OCI-LY7 (cell line): ENCODE measurements at places on chromosomes 7 and 10.

- DNase-seq: no peak
Measured at GRCh38 chr10:35129185-35129674, 2.6 kb downstream of the CREM start.

GRCh38 chr7:24102988-24103387 lies 181.0 kb upstream of the NPY start:
- DNase-seq: no peak

DNA sequence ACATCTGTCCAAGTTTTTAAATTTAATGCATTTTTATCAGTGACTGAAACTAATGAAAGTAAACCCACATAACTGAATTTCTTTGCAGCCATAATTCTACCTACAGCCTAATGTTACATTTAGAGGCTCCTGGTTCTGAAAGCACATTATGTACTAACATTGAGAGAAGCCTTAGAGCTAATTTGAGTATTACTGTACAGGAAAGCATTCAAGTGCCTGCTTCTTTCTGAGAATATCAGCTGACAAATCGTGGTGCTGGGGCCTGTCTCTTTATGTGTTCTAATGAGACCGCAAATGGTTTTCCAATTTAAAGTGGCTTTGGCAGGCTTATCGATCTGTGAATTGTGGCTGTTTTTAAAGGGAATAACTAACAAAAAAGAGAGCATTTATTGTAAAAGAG lies 32.3 kb upstream of the DGKB start:
- no peak for DNase-seq

- no peak for DNase-seq
Measured at GRCh38 chr7:91683823-91684222, 196.7 kb downstream of the MTERF1 start.

DNA sequence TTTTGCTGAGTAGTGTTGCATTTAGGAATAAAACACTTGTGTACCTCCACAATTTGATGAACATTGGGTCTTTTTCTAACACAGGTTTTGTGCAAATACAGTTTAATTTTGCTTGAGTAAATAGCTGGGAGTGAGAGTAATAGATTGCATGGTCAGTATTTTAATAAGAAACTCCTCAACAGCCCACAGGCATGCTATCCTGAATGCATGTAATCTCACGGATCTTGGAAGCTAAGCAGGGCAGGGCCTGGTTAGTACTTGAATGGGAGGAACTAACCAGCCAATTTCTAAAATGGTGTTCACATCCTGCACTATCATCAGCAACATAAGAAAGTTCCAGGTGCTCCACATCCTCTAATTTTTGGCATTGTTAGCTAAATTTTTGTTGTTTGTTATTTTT lies 685.4 kb upstream of the MBL2 start:
- no peak for DNase-seq

- no peak for DNase-seq
Measured at GRCh38 chr7:673681-674453, 52.6 kb upstream of the DNAAF5 start.

DNA sequence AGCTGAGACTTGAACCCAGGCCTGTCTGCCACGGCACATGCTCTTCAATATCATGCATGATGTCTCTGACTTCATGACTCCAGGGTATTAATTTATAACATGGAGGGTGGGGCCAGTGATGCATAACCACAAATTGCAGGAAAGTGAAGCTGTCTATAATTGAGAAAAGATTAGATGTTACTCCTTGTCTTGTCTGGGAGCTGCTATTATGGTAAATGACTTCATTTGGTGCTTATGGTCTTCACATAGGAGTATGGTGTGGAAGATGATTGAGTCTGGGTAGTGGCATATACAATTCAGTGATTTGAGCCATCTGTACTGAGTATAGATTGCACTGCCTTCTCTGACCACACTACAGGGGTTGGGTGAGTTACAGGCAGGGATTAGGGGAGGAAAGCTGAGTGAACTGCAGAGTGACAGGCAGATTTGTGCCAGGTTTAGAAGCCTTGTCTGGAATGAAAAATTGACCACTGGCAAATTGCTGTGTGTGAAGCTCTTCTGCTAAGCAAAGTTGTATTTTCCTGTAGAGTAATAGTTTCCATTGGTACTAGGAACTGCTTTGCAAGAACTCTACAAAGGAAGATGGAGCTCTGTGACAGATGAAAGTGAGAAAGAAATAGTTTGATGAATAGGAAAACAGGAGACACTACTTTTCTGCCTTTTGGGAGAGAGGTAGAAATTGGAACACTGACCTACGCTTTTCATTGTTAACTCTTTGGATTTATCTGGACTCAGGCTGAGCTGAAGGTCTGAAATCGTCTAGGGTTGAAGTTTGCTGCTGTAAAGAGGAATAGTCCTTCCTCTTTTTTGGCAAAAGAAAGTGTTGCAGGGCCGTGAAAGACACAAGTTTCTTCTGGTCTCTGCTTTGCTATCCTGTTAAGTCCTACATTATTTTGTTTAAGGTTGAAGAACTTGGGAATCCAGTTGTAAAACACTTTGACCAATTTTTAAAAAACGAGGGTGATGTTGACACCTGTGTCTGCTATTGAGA lies 2.7 kb downstream of the SND1 start:
- DNase-seq: peak; percentile 33

DNA sequence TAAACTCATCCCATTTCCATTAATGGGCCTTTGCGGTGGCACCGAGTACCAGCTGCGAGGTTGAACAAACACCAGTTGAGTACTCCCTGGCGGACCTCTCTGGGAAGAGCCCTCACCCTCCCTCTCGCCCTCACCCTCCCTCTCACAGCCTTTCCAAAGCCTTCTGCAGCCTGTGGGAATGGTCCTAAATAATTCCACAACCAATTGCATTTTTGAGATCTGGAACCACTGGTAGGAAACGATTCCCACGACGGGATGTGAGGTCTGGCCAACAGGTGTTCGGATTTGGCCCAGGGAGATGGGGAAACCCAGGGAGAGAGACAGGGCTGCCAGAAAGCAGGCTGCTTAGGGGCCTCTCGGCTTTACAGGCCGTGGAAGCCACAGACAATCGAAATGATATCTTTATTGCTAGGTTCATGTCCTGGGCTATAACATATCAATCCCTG lies 5.3 kb downstream of the PTF1A start:
- no peak for DNase-seq

- DNase-seq: no peak
Measured at GRCh38 chr7:139845443-139845805, 16.4 kb downstream of the TBXAS1 start.

DNA sequence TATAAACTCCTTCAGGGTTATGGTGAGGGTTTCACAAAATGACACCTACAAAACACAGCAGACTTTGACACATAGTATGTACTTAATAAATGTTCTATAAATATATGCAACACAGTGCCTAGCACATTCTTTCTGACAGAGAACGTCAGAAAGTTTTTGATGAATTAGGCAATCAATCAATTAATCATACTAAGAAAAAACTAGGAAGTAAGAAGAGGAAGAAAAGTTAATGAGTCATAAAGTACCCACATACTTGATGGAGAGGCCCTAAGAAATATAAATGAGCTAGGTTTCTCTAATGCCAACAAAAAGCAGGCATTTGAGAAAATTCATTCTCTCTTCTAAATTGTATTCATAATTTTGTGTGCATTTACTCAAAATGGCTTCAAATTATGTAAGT lies 192.7 kb upstream of the VWC2 start:
- DNase-seq: no peak

GRCh38 chr10:110045772-110046171 lies 38.0 kb downstream of the ADD3 start:
- no peak for DNase-seq

DNA sequence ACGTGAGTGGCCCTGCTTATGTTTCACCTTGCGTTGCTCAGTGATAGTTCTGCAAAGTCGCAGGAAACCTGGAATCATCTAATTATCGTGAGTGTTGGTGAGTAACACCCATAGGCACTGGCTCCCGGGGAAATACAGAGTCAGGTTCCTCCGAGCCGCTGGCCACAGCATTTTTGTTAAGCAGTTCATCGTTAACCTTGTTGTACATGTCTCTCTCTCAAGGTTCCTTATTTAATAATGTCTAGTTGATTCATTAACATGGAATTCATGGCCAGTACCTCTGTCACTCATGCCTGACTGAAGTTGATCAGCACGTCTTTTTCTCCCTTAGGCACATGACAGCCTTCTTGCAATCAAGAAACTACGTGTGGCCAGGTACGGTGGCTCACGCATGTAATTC lies 3.1 kb upstream of the ZFAND2A start:
- DNase-seq: no peak
